ENCODE measurements at places on chromosomes 3 and 15. TPM values are rescaled to one million over a fixed set of nuclear protein-coding genes. Genes with fewer than 3 reads are reported as not detected.

PDIA5 gene
- polyA plus RNA-seq: 8.3 TPM

UACA gene
- polyA plus RNA-seq: 28.9 TPM

DNA sequence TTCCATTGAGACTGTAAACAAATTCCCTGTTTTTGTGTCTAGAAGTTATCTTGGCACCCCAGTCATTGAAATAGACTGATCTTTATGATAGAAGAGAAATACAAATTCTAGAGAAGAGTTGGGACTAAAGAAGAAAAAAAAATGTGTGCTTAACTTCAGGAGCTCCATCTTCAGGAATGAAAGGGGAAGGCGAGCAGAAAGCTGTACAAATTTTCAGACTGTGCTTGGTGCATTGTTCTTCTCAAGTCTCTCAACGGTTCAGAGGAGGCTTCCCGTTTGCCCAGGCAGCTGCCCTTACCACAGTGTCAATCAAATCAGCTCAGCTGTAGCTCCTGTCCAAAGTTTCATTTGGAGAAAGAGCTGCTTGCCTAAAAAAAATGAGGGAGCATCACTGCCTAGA is 41.7 kb downstream of the OXSM start:
- DNase-seq: no peak

GRCh38 chr3:22555753-22556435 is 647.2 kb upstream of the UBE2E2 start:
- no peak for DNase-seq

DNA sequence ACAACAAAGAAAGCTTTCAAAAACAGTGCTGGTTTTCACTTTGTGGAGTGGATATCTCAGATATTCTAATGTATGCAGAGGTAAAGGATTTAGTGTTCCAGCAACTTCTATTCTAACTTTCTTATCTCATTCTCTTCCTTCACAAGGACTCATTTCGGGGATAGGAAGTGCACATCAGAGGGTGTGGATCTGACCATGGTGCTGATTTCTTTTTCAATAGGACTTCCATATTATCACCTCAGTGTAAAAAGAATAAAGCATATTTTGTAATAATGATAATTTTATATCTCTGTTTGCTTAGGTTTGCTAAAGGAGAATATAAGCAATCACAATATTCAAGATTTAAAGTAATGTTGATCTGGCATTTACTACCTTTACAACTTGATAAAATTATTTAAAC is 12.5 kb upstream of the CADM2 start:
- no peak for DNase-seq

GRCh38 chr15:89218531-89218930 is 2.8 kb downstream of the RLBP1 start:
- DNase-seq: no peak

DNA sequence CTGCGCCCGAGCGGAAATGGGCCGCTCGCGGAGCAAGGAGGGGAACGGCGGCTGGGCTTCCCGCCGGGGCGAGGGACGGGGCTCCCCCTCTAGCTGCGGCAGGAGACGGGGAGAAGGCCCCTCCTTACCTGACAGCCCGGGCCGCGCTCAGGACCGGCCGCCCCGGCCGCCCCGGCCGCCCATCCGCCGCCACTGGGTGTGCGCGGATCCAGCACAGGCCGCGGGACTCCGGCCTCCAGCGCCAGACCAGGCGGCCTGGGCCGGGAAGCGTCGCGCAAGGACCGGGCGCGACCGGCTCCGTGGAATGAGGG is 296 bp downstream of the TPRA1 start:
- no peak for DNase-seq

DNA sequence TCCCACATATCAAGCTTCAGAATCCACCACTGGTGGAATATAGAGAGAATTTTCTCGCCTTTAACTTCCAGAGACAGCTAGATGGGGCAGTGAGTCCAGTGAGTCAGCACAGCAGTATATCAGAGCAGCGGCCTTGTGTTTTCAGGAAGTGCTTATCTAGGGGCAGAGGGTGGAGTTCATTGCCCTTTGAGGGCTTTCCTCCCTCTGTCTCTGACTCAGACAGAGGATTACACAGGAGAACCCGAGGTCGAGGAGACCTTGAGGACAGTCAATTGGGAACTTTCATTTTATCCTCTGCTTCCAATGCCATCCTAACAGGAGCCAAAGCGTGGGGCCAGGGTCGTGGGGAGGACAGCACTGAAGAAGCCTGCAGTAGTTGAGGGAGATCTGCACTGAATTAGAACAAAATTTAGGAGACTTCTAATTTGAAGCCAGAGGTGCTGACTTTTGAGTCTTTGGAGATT is 109.6 kb upstream of the UMPS start:
- no peak for DNase-seq

DNA sequence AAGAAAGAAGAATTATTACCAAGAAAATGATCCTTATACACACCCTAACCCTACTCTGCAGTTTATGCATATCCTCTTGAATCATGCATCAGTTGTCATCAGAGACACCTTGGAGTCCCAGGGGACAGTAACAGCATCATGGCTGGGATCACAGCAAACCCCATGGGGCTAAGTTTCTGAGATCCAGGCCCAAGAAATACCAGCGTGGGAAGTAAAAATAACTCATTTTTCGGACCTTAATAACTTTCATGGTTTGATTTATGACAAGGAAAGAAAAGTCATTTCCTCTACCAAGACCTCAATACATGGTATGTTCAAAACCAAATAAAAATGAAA is 38.8 kb upstream of the B3GNT5 start:
- DNase-seq: no peak

- no peak for DNase-seq
Observed at GRCh38 chr15:71705151-71705550, 105.2 kb upstream of the NR2E3 start.
